ENCODE measurements at places on chromosomes 1 and 21.

GRCh38 chr1:53350853-53351767, 23.2 kb upstream of the LRP8 start:
- DNase-seq, result no peak

GRCh38 chr1:155454096-155454495, 108.5 kb downstream of the ASH1L start:
- no peak for DNase-seq

- DNase-seq, result no peak
These were observed 2.3 kb downstream of the PACC1 start for GRCh38 chr1:212412374-212412773.

DNA sequence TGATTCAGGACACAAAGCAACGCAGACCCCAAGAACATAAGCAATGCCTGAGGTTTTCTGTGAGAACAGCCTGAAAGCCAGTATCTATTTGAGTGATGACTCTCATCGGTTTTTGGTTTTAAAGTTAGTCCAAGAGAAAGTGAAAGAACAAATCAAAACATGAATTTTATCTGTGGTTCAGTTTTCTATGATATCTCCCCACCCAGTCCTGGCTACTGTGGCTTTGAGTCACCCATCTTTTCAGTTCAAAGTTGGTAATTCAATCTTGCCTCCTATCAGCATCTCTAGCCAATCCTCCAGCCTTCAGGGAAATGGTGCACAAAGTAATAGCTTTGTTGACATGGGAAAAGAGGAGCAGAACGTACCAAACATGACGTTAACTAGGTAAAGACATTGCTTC, 40.5 kb upstream of the KRTAP19-8 start:
- no peak for DNase-seq

- DNase-seq, result no peak
These were observed 8.4 kb downstream of the ETV3L start for GRCh38 chr1:157091186-157091585.

GRCh38 chr1:99756598-99756997, 9.8 kb downstream of the FRRS1 start:
- peak; percentile 61 for DNase-seq

- DNase-seq, result no peak
These were observed 38.5 kb downstream of the OBSCN start for GRCh38 chr1:228246216-228246900.

GRCh38 chr21:29017639-29018237, 1.4 kb downstream of the RWDD2B start:
- no peak for DNase-seq

DNA sequence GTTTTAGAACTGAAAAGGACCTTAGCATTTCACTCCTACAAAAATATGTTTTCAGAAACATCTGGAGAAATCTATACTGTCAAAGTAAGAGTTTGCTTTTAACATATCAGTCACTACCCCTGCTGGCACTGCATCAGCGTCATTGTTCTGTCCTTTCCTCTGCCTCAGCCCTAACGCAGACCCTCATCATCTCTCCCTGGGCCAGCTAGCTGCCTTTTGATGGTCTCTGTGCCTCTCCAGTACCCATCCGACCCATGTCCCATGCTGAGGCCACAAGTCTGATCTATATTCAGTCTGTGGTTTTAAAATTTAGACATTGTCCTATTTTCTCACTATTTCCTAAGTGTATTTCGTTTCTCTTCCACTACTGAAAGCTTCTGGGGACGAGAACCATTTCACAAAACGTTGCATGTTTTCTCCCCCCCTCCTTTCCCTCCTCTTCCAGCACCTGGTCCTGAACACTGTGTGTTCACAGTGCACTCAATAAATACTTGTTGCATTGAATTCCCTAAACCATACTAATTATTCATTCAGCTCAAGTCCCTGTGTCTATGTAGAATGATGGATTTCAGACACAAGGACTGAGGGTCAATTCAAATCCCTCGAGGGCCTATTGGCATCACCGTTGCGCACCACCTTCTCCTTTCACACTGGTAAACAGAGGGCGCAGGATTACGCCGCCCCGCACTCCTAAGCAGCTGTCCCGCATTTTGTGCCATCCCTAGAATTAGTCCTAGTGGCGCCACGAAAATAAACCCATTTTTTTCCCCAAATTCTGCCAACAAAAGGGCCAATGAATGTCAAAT, 53.4 kb downstream of the CD2 start:
- no peak for DNase-seq

- DNase-seq, result no peak
These were observed 35.8 kb upstream of the PRSS38 start for GRCh38 chr1:227779685-227780084.

- no peak for DNase-seq
These were observed 556.7 kb downstream of the DPYD start for GRCh38 chr1:97364086-97364485.

GRCh38 chr1:155254228-155254713, 1.0 kb downstream of the ENTREP3 start:
- DNase-seq, result no peak

DNA sequence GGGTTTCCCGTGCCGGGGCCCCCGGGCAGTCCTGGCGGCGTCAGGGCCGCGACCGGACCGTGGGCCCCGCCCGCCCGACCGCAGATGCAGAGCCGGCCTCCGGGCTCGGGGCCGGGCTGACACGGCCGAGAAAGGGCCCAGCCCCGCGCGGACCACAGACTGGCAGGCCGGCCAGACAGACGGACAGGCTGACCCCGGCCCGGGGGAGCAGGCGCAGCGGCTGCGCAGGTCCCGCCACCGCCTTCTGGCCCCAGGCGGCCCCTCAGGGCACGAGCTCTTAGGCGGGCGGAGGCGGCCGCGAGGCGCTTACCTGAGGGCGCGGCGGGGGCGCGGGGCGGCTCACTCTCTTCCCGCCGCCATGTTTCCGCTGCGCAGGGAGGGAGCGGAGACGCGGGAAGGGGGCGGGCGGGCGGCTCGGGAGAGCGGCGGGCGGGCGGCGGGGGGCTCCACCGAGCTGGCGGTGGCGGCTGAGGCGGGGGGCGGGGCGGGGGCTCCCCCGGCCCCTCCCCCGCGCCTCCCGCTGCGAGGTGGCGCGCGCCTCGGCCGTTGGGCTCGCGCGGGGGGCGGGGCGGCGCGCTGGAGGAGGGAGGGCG, at the start of gene SCMH1:
Gene SCMH1, minus strand, starts transcription at position 558 of the 593 bp plus-strand sequence. CDS start 56,173 bp downstream, outside the sequence.
- DNase-seq, result no peak

GRCh38 chr1:166066107-166066506, 100.7 kb downstream of the FAM78B start:
- DNase-seq, result no peak

GRCh38 chr1:162868972-162869371, 8.0 kb upstream of the CCDC190 start:
- DNase-seq, result no peak

DNA sequence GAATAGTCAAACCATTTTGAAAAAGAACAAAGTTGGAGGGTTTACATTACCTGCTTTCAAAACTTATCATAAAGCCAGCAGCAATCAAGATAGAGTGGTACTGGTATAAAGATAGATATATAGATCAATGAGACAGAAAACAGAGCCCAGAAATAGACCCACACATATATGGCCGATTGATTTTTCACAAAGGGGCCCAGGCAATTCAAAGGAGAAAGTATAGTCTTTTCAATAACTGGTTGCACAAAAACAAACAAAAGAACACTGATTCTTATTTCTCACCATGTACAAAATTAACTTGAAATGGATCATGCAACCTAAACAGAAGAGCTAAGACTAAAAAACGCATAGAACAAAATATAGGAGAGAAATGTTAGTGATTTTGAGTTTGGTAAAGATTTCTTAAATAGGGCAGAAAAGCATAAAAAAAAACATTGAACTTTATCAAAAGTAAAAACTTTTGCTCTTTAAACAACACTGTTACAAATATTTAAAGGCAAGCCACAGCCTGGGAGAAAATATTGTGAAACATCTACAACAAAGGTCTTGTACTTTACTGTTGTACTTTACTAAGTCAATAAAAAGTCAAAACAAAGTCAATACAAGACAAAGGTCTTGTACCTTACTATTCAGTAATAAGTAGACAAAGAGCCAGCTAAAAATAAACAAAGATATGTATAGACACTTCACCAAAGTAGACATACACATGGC, 50.2 kb downstream of the ST3GAL3 start:
- no peak for DNase-seq

DNA sequence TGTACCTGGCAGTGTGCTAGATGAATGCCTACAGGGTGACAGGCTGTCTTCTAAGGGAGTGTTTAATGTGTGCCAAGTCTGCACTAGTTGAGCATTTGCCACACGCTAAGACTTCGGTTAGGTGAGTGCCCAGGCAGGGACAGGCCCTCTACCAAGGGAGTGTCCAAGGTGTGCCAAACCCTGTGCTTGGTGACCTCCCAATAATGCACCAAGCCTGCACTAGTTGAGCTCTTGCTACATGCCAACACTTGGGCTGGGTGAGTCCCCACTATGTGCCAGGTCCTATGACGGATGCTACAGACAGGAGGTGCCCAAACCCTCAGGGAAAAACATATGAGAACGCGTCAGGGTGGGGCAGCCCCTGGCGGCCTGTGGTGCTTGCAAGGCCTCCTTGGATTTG, 10.8 kb downstream of the SLC6A9 start:
- DNase-seq, result no peak

DNA sequence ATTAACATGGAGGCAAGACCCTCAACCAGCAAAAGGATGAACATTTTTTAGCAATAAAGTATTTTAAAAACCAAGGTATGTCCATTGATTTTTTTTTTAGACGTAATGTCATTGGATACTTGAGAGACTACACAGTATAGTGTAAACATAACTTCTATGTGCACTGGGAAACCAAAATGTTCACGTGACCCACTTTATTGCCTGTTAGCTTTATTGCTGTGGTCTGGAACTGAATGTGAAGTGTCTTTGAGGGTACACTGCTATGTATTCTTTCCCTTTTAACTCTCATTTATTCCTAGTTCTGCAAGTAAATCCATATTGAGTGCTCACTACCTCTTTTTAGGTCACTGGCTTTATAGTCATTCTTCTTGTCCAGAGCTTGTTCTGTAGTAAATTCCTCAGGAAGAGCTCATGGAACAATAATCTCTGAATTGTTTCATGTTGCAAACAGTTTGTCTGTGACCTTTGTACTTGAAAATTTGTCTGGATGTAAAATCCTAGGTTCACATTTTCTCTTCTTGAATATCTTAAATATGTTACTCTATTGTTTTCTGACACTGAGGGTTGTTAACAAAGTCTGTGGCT, 20.6 kb downstream of the ABCD3 start:
- no peak for DNase-seq

DNA sequence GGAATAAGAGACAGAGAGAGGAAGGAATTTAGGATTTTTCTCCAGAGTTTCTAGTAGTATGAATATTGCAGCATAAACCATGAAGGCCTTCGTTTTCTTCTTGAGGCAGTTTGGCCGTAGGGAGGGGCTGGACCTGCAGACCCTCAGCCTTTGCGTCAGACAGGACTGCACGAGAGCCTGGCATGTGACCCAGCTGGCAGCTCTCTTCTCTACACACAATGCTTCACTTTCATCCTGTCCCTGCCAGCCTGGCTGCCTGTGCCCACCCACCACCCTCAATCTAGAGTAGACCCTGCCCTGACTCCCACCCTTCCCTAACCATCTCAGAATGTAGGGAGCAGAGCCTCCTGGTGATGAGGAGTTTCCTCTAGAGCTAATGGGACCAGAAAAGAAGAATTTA, 1.6 kb downstream of the CA14 start:
- no peak for DNase-seq

- DNase-seq, result peak; percentile 59
These were observed 727.8 kb upstream of the ADAMTS5 start for GRCh38 chr21:27694667-27695066.

DNA sequence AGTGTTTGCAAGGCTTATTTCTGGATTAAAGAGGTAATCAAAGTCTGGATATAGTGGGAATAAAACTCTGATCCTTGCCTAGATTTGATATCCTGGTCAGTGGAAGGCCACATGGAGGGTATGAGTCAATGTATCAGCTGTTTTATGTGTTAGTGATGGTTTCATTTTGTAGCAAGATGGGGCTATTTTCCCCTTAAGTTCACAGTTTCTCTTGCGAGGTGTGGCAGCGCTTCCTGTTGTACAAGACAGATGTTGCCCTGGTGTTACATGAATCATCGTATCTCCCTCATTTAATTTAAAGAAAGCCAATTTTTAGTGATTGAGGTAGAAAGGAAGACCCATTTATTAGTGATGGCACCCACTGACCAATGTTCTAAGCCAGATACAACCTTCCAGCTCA, 220.2 kb downstream of the DUSP10 start:
- no peak for DNase-seq

- no peak for DNase-seq
These were observed 16.2 kb upstream of the WDR26 start for GRCh38 chr1:224450561-224451350.

- no peak for DNase-seq
These were observed 8.5 kb downstream of the VPS45 start for GRCh38 chr1:150076066-150076465.

- DNase-seq, result no peak
These were observed 24.5 kb downstream of the C21orf91 start for GRCh38 chr21:17794518-17795145.

DNA sequence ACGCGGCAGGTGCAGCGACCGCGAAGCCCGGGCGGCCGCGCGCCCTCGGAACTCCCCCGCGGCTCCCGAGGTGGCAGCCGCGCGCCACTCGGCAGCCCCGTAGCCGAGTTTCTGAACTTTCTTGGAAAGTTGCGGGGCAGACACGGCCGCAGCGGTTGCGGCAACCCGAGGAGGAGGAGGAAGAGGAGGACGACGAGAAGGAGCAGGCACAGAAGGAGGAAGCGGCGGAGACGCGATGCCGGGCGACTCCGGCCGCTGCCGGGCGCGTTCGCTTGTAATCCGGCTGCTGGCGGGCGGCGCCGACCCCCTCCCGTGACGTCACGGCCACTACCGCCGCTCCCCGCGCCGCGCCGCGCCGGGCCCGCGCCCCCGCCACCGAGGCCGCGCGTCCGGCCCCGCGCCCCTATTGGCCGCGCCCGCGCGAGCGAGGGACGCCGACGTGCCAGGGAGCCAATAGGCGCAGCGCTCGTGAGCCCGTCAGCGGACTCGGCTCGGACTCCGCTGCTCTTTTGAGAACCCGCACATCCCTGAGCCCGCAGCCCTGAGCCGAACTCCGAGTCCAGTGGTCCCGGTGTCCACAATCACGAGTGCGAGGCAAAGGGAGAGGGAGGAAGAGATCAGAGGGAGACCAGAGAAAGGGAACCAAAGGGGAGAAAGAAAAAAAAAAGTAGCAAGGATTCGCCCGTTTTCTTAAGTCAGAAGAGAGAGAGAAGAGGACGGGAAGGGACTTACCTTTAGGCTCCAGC, 736 bp upstream of the BARHL2 start:
- DNase-seq, result no peak

- DNase-seq, result no peak
These were observed 138.8 kb upstream of the DPYD start for GRCh38 chr1:98059620-98060019.
